ENCODE measurements at places on chromosomes 5 and 9.

DNA sequence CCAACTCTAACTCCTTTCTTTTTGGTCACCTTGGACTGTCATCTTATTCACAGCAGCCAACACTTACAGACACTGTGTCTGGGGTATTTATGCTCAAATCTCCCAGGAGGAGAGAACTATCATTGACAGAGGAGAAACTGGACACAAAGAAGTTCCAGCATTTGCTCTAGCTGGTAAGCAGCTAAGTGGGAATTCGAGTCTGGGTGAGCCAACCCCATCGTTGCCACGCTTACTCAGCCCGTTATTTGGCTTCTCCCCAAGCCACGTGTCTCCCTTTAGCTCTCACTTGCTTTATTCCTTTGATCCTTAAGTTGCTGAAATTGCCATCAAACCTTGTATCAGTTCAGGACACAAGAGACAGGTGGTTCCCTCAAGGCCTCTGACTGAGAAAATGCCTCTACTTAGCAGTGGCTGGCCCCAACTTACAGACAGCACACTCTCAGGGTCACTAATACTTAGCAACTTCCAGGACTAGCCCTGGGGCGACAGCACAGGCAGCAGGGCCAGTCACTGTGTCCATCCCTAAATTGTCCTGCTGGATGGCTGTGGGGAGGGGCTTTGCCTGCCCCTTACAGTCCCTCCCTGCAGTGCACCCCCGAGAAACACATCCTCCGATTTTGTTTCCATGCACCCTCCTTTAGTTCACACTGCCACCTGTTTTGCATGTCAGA, 1.4 kb downstream of the SLC36A2 start:
- DNase-seq = no peak

GRCh38 chr5:63022403-63022802, 443.8 kb downstream of the LRRC70 start:
- no peak for DNase-seq

- DNase-seq = no peak
Observed at GRCh38 chr5:164728733-164729132, 1223.3 kb downstream of the MAT2B start.

- no peak for DNase-seq
Observed at GRCh38 chr5:52794519-52794918, 6.8 kb downstream of the ITGA1 start.

DNA sequence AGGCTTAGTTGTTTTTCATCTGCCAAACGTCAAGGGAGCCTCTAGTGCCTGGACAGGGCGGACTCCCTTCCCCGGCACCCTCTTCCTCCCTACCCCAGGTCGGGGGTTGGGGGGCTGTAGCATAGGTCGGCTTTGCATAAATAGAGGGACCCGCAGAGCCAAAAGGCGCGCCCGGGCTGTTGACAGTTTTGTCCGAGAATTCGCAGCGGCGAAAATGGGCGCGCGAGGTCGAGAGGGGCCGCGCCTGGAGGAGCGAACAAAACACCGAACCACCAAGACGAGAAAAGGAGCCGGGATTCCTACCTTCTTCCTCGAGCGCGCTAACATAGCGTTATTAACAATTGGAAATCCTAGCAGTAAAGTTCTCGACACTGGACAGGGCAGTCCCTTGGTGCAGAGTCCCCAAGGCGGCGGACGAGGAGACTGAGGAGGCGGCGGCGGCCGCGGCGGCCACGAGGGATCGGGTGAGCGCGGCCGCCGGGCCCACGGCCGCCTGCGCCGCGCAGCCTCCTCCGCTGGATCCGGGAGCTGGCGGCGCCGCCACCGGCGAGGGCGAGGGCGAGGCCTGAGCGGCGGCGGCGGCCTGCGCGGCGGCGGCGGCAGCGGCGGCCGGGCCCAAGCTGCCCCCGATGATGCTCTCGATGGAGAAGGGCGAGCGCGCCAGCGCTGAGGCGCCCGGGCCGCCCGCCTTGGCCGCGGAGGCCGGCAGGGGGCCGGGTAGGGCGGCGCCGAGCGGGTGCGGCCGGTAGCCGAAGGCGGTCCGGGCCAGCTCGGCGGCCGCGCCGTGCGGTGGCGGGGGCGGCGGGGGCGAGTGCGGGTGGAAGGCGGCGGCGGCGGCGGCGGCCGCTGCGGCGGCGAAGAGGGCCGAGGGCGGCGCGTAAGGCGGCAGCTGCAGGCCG, 1.7 kb downstream of the FOXD1 start:
- DNase-seq = no peak

- peak; percentile 26 for DNase-seq
Observed at GRCh38 chr9:86287013-86287412, 4.7 kb upstream of the ISCA1 start.

DNA sequence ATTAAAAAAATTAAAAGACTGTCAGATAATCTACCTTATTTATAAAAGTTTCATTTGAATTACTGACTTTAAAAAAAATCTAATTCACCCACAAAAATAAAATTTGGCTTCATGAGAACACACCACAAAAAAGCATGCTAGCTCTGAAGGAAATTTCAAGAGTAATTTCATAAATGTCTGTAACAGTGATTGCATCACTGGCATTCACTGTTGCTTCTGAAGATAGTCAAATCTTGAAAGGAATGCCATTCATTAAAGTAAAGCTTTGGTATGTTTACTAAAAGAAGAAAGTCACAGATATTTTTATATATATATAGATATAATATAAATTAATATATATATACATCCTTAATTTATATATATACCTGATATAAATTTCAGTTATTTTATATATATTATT, 43.4 kb downstream of the NADK2 start:
- no peak for DNase-seq

DNA sequence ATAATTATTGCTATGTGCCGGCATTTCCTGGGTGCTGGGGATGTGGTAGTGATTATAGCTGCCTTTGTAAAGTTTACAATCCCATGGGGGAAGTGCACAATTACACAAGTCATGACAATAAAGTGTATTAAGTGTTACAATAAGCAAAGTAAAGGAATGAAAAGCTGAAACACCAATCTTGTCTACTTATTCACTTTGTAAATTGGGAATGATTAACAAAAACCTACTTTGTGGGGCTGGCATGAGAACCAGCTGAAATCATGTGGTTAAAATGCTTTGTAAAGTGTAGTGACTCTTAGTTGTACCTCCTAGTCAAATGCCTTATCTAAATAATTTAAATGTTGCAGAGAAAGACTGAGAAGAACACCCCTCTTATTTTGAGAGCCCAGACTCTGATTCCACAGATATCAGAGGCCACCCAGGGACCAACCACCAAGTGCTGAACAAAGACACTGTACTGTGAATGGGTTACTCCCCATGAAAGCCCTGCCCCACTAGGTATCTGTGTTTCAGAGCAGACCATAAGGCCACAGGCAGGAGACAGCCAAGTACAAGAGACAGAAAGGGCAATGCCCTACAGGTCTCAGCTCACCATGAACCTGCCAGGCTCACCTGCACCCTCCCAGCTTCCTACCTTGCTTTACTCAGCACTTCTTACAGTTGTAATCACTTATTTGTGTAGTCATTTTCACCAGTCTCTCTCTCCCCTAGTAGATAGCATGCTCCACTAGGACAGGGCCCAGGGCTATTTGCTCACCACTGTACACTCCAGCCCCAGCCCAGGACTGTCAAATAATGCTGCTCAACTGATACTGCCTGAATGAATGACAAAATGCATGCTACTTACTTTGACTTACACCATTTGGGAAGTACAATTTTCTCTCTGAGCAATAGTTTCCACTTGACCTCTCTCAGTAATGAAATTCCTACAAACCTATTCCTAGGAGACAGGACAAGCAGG, 101.6 kb upstream of the APC start:
- peak; percentile 92 for DNase-seq

GRCh38 chr5:150180241-150181026, 9.4 kb upstream of the SLC6A7 start:
- peak; percentile 75 for DNase-seq

DNA sequence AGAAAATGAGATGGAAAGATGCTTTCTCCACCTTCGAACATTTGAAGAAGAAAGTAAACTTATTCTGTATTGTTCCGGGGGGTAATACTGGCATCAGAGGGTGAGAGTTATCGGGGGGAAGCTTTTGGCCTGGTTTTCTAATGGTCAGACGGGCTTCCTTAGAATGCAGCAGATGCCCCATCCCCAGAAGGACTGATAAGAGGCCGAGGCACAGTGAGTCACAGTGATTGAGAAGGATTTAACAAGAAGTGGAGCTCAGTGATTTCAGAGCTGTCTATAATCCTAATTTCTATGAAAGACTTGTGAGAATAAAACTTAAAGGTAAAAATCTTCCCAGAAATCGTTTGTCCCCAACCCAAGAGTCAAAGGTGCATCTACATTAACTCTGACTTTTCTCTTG, 123.9 kb downstream of the DOCK8 start:
- DNase-seq = no peak

DNA sequence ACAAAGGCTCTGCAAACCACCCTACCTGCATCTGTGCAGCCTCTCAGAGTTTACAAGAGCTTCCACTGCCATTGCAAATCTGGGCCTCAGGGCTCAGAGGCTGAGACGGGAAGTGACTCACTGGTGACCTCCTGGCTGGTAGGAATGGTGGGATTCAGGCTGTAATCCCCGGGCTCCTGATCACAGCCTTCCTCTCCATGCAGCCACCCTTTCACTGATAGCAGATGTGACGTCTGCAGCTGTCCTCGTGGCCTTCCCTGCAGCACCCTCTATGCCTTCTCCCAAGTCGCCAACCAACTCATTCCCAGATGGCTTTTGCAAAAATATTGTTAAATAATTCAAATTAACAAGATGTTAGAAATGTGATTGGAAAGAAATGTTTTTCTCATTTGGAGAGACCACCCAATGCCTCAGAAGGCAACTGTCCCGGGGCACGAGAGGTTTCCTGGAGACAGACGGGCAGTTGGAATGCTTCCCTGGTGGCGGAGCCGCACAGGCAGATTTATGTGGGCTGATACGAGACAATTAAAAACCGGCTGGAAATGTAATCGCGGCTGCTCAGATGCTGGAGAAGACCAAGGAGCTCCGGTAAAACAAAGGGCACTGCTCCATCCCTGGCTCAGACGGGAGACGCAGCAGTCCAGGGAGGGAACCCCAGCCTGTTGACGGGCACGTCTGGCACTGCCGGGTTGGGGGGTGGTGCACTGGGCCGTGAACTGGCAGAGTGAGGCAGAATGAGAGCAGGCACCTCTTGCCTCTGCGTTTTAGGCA, 34.4 kb upstream of the SLC25A51 start:
- no peak for DNase-seq

DNA sequence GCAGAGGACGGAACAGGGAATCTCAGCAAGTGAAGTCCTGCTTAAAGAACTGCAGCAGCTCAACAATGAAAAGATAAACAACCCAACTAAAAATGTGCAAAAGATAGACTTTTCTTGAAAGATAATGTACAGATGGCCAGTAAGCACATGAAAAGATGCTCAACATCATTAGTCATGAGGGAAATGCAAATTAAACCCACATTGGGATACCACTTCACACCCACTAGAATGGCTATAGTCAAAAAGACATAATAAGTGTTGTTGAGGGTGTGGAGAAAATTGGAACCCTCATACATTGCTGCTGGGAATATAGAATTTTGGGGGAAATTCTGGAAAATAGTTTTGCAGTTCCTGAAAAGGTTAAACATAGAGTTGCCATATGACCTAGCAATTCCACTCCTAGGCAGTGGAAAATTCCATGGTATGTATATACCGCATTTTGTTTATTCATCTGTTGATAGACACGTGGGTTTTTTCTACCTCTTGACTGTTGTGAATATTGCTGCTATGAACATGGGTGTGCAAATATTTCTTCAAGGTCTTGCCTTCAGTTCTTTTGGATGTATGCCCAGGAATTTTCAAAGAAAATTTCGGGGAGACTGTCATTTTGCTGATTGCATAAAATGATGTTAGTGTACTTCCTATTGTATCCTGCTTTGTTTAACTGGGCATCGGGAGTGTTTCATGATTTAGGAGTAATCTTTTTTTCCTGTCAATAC, 7.2 kb downstream of the CNOT8 start:
- DNase-seq = no peak

- no peak for DNase-seq
Observed at GRCh38 chr5:98735806-98736507, 37.5 kb upstream of the RGMB start.

DNA sequence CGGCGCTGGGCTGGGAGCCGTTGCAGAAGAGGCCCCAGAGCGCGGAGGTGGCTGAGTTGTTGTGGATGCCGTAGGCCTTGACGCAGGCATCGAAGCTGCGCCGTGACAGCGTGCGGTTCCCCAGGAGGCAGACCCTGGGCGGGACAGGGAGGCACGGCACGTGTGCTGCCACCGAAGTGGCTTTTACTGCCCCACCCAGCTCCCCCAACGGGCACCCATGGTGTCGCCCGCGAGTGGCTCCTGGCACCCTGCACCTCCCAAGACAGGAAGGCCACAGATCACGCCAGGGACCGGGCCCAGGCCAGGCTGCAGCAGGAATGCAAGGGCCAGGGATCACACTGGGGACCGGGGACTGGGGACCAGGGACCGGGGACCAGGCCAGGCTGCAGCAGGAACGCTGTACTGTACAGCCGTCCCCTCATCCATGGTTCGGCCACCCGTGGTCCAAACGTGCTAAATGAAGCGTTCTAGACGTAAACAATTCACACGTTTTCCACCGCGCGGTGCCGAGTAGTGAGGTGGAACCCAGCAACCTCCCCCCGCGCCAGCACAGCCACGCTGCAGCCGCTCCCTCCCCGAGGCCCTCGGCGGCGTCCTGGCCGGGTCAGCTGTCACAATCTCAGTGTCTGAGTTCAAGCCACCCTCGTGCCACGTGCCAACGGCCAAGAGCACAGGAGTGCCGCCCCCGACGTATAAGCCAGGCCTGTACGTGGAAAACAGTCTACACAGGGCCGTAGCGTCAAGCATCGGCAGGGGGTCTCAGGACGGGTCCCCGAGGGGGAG, 27.8 kb downstream of the SLC12A7 start:
- no peak for DNase-seq

DNA sequence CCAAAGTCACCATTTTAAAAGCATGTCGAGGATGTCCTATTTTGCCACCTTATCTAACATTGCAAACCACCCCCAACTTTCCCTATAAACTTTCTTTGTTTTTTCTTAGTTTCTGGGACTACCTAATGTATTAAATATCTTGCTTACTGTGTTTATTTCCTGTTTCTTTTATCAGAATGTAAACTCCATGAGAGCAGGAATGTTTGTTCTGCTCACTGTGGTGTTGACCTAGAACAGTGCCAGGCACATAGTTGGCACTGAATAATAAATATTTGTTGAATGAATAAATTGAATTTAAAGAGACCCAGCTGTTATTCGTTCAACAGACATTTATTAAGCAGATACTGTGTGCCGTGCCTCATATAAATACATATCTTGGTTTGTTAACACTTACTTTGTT, 35.2 kb downstream of the MACIR start:
- no peak for DNase-seq
